ENCODE measurements at places on chromosomes 1 and 21.

DNA sequence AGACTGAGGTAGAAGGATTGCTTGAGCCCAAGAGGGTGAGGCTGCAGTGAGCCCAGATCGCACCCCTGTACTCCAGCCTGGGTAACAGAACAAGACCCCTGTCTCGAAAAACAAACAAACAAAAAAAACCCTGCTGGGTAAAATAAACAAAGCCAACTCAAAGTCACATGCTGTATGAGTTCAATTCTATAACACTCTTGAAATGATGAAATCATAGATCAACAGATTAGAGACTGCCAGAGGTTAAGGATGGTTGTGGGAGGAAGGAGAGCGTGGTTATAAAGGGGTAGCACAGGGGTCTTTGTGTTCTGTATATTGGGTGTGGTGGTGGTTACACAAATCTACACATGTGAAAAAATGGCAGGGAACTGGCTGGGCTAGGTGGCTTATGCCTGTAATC, 62.5 kb downstream of the TAS1R2 start:
- DNase-seq, result no peak

GRCh38 chr1:227728892-227729143, 6.3 kb downstream of the JMJD4 start:
- no peak for DNase-seq

- DNase-seq, result no peak
Measured at GRCh38 chr1:52856026-52856425, 13.5 kb downstream of the ZYG11A start.

GRCh38 chr21:20902511-20902910, 95.7 kb upstream of the NCAM2 start:
- DNase-seq, result no peak

DNA sequence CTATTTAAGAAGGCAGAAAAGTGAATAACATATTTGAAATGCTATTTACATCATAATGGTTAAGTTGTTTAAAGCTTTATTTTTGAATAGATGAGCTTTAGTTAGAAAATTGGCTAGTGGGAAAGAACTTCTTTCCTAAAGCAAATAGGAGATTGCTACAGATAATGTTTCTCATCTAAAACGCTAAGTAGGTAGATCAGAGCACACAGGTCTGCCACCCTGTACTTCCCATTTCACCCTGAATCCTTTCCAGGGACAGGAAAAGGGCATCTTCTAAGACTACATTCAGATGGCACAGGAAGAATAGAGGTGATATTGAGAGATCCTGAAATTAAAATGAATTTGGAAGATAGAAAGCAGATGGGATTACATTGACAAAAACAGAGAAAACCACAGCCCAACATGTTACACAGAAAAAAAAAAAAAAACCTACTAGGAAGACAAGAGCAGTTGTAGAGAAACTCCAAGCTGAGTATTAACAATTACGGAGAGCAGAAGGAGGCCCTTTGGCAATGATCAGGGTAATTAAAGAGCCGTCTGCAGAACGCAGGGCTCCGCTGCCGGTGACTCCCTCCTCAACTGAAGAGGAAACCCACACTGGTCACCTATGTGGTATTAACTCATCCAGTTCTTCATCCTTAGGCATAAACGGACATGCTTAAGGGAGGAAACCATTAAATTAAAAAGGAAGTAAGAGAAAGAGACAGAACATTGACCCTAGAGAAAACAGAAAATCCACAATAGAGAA, 53.6 kb upstream of the MAP10 start:
- DNase-seq, result no peak

DNA sequence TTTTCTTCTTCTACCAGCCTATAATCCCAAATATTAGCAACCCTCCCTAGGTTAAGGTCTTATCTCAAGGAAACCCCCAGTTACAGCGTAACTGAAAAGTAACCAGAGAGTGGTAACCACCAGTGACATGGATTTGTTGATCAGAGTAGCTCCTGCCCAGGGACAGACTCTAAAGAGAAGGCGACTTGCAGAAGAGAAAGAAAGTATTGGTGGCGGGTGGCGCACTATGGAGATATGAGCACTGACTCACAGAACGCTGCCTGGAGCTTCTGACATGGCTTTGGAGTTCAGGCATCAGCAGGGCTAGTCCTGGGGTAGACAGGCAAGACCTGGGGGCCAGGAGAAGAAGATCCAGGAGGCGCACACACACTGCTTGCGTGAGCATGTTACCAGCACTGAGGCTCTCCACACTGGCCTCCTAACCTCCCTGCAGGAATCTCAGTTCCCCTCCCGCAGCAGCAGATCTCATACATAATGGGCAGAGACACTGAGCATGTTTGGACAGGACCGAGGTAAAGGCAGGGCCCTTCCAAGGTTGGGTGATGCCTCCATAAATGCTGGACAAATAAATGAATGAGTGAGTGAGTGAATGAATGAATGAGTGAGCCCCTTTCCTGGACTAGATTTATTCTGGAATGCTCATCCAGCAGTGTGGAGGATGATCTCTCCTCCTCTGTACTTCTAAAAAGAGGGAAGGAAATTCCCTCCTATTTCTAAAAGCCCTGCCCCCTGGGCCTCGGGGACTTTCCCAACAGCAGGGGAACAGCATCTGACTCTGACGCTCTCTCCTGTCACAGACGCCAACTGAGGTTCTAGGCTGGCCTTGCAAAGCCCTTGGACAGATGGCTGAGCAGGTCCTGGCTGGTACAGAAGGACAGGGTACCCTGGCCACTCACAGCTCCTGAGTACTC, 175.5 kb downstream of the CLIC6 start:
- peak; percentile 72 for DNase-seq

GRCh38 chr21:31279986-31280385, 64.1 kb downstream of the TIAM1 start:
- no peak for DNase-seq

GRCh38 chr1:208024406-208024805, 113.5 kb upstream of the CD34 start:
- no peak for DNase-seq

- DNase-seq, result no peak
Measured at GRCh38 chr1:109894823-109895719, 15.6 kb upstream of the CSF1 start.

- no peak for DNase-seq
Measured at GRCh38 chr1:156796340-156797097, 20.1 kb downstream of the SH2D2A start.

GRCh38 chr1:11735854-11736745, at the start of gene AGTRAP:
AGTRAP (plus strand) TSS chr1:11736136; CDS start chr1:11736209, 73 bp downstream.
- peak; percentile 90 for DNase-seq

GRCh38 chr1:199657449-199657848, 370.1 kb upstream of the NR5A2 start:
- no peak for DNase-seq

DNA sequence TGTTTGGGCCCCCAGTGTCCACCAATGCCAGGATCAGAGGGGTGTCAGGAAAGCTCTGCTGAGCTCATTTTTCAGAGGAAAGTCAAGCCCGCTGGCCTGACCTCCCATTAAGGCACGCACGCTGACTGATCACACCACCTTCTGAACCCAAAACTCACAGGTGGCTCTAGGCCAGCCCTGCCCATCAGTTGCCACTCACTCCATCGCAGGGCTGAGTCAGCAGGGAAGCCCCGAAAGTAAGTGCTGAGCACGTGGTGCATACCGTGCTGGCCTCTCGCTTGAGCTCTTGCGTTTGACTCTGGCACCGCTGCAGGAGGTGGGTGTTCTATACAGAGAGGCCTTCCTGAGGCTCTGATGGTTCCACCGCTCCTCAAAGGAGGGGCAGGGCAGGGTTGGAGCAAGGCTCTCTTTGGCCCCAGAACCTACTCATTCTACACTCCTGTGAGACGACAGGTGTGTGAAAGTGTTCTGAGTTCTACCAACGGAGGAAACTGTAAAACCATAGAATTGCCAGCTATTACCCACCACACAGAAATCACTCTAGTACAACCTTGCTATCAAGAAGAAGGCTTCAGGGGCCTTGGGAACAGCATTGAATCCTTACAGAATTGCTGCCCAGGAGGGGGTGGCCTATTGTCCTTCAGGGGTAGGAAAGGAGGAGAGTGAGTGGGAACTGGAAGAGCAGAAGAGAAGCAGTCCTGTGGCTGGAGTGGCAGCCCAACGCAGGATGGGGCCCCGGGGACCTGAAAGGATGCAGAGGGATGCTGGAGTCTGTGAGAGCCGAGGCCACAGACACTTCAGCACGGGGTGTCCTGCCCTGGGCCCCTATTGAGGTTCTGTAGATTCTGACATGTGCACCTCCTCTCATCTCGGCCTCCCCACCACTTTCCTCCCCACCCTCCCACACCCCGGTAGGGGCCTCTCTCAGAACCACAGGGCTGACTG, 214.7 kb upstream of the EDN2 start:
- DNase-seq, result no peak

GRCh38 chr21:36882776-36883175, 83.7 kb downstream of the HLCS start:
- no peak for DNase-seq

GRCh38 chr1:76764638-76765454, 102.4 kb upstream of the ST6GALNAC5 start:
- DNase-seq, result peak; percentile 32

DNA sequence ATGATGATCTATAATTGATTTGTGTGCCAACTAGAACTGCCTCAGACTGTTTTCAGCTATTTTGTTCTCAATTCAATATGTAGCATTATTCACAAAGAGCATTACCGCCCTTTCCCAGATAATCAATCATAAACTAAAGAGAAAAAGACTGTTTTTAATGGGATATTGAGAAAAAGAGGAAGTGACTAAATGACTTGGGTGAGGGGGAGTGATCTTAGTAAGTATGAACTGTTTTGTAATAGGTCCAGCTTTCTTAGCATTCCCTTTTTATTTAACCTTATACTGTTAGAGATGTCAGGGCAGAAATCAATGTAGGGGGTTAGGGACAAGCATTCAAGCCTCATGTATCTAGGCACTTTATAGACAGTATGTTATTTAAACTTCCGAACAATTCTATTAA, 157.8 kb upstream of the DPYD start:
- no peak for DNase-seq

GRCh38 chr21:41325138-41325912, 8.7 kb downstream of the FAM3B start:
- DNase-seq, result no peak

GRCh38 chr1:32900371-32900955, 726 bp downstream of the TMEM54 start:
- DNase-seq, result no peak

GRCh38 chr1:18542351-18542750, 61.6 kb downstream of the KLHDC7A start:
- DNase-seq, result no peak

- no peak for DNase-seq
Measured at GRCh38 chr1:88302843-88303486, 381.1 kb upstream of the PKN2 start.

DNA sequence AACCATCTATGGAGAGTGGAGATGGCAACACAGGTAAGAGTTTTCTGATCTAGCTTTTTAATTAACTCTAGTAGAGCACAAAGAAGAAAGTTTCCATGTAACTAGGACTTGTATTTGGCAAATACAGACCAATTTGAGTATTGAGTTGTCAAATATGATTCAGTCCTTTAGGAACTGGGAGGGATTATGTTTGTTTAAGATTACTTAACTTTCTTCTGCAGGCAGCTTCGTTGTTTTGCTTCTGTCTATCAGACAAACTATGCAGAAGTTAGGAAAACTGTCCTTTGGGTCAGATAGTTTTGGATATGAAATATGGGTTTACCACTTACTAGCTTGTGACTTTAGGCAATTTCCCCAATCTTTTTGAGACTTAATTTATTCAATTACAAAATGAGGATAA, 111.8 kb downstream of the POU2F1 start:
- DNase-seq, result no peak
